ENCODE measurements at places on chromosomes 5 and 9. TPM values are rescaled to one million over a fixed set of nuclear protein-coding genes. Genes with fewer than 3 reads are reported as not detected.

FLT4 gene
- polyA plus RNA-seq: 12.6 TPM

INVS gene
- 5.8 TPM for polyA plus RNA-seq

BRD9 gene
- 26.2 TPM for polyA plus RNA-seq

EFNA5 gene
- 3.2 TPM for polyA plus RNA-seq

IZUMO3 gene
- not detected for polyA plus RNA-seq

SLC2A6 gene
- polyA plus RNA-seq: 8.4 TPM

SNCB gene
- 0.02 TPM for polyA plus RNA-seq

DNA sequence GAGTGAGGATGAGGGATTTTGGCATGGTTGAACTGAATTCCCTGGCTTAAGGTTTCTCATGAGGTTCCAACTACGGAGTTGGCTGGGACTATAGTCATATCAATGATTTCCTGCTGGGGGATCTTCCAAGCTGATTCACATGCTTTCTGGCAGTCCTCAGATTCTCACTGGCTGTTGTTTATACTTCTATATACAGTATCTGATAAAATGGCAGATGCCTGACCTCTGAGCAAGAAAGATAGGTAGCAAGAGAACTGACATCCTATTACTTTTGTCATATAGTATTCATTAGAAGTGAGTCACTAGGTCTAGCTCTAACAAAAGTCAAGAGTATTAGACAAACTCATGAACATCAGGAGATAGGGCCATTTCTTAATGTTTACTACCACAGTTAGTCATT lies 440.9 kb upstream of the EDIL3 start:
- H3K27me3 ChIP-seq: no peaks in the 10 kb centered on the region
- no peak for DNase-seq
- no peaks in the 10 kb centered on the region for H3K4me1 ChIP-seq
- no peak overlapping the region for H3K27ac ChIP-seq
- no peak overlapping the region for H3K4me3 ChIP-seq
- H3K36me3 ChIP-seq: no peaks in the 10 kb centered on the region

DNA sequence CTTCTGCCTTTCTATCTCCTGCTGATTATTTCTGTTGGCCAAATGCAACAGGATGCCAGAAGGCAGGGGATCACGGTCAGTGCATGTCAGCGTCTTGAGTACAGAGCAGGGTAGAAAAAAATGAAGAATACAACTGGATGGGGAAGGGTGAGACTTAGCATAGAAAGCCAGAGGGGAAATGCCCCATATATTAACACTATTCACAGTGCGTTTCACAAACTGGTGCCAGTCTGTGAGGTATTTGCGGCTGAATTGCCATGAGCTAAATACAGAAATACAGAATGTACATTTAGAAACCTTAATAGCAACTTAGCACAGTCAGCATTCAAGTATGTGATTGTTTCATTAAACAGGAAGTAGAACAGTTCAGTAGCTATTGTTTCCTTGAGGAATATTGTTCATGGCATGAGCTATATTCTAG lies 31.0 kb upstream of the SLC1A3 start:
- DNase-seq: peak; percentile 25
- no peak overlapping the region for H3K4me3 ChIP-seq
- H3K4me1 ChIP-seq: no peaks in the 10 kb centered on the region
- H3K27me3 ChIP-seq: no peaks in the 10 kb centered on the region

- DNase-seq: no peak
- H3K4me1 ChIP-seq: no peaks in the 10 kb centered on the region
- H3K27ac ChIP-seq: no peak overlapping the region
- no peak overlapping the region for H3K4me3 ChIP-seq
- H3K27me3 ChIP-seq: no peaks in the 10 kb centered on the region
- H3K36me3 ChIP-seq: no peaks in the 10 kb centered on the region
Measured at GRCh38 chr9:134301387-134302129, 24.7 kb upstream of the RXRA start.

- no peaks in the 10 kb centered on the region for H3K36me3 ChIP-seq
- DNase-seq: no peak
- no peak overlapping the region for H3K4me3 ChIP-seq
Measured at GRCh38 chr5:158212917-158213316, 354.0 kb upstream of the CLINT1 start.

- no peak overlapping the region for H3K4me3 ChIP-seq
- H3K36me3 ChIP-seq: peaks cover 5% of the 10 kb centered on the region
- H3K27ac ChIP-seq: no peak overlapping the region
Measured at GRCh38 chr9:70340572-70340971, 73.9 kb downstream of the KLF9 start.

GRCh38 chr5:67732921-67733320 lies 482.6 kb upstream of the PIK3R1 start:
- H3K27me3 ChIP-seq: no peaks in the 10 kb centered on the region
- H3K4me3 ChIP-seq: no peak overlapping the region

DNA sequence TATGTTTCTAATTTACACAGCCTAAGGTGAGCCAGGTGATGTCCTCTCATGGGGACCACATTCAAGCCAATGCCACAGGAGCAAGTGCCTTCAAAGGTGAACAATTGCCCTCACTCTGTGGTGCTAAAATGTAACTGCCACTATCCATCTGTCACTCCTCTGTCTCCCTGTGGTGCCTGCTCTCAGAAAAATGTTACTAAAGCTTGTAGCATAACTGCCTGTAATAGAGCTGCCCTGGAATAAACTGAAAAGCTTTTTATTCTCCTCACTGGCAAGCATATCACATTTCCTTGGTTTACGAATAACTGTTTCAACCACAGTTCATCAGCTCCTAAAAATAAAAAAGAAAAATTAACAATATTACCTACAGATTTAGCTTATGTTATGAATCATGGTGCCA lies 142.4 kb downstream of the ST8SIA4 start:
- no peaks in the 10 kb centered on the region for H3K4me1 ChIP-seq
- H3K27ac ChIP-seq: no peak overlapping the region
- H3K36me3 ChIP-seq: no peaks in the 10 kb centered on the region
- no peak overlapping the region for H3K4me3 ChIP-seq
- no peaks in the 10 kb centered on the region for H3K27me3 ChIP-seq
- DNase-seq: no peak

DNA sequence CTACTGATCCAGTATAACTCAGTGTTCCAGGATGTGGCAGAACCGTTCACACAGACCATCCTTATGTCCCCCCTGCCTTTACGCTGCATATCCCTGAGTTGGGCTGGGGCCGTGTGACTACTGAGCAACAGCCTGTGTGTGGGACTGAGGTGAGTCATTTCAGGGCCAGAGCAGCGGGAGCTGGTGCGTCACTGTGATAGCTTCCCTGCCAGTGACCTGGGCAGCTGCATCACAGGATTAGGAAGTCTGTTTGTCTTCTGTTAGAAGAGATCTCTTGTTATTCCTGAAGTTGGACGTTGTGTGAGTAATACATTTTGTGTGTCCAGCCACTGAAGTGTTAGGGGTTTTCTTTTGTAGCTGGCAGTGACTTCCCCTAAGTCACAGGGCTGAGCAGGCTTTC lies 35.6 kb downstream of the TPPP start:
- no peak overlapping the region for H3K4me3 ChIP-seq
- H3K36me3 ChIP-seq: peaks cover 43% of the 10 kb centered on the region
- DNase-seq: no peak
- no peaks in the 10 kb centered on the region for H3K4me1 ChIP-seq

DNA sequence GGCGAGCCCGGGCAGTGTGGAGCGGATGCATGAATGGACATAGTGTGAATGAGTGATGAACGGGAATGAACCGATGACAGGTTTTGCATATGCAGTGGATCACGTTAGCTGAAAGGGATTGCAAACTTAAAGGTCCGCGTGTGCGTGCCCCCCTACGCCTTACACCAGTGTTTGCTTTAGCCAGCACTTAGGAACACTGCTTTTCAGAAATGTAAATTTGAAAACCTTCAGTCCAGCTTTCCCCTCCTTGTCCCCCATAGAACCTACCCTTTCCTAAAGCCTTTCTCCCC lies 692 bp downstream of the PSAT1 start:
- no peak overlapping the region for H3K27ac ChIP-seq
- peaks cover 2% of the 10 kb centered on the region for H3K27me3 ChIP-seq
- peaks cover 4% of the 10 kb centered on the region for H3K4me1 ChIP-seq
- H3K36me3 ChIP-seq: no peaks in the 10 kb centered on the region
- peak overlapping the region; percentile 61 for H3K4me3 ChIP-seq

DNA sequence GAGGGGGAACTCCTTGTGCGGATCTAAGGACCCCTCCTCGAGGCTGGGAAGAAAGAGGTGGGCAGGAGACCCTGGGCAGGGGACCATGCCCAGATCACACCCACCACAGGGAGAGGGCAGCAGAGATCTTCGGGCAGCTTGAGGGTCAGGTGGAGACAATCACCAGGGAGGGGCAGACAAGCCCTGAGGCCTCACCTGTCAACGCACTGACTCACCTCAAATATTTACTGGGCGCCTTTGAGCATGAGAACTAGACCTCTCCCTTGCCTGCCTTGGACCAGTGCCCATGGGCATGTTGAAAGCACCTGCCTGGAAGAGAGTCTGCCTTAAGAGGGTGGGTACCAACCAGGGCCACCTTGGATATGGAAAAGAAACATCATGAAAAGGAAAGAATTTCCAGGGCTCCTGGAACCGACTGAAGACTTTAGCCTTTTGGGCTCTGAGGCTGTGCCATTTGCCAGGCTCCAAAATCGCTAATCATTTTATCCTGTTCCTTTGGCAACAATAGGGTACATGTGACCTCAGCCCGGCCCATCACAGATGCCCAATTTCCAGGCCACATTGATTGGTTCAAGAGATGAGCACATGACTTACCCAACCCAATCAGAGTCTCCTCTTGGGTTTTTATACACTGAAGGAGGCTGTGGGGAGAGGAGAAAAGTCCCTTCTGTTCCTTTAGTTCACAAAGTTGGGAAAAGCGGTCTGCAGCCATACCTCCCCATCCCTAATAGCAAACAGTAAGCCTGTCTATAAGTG lies 10.4 kb upstream of the SPINK4 start:
- peaks cover 9% of the 10 kb centered on the region for H3K27me3 ChIP-seq
- no peaks in the 10 kb centered on the region for H3K36me3 ChIP-seq
- H3K4me3 ChIP-seq: no peak overlapping the region

GRCh38 chr9:29290516-29290915 lies 1717.2 kb upstream of the C9orf72 start:
- no peaks in the 10 kb centered on the region for H3K36me3 ChIP-seq
- H3K27ac ChIP-seq: no peak overlapping the region
- H3K27me3 ChIP-seq: no peaks in the 10 kb centered on the region
- H3K4me1 ChIP-seq: no peaks in the 10 kb centered on the region

DNA sequence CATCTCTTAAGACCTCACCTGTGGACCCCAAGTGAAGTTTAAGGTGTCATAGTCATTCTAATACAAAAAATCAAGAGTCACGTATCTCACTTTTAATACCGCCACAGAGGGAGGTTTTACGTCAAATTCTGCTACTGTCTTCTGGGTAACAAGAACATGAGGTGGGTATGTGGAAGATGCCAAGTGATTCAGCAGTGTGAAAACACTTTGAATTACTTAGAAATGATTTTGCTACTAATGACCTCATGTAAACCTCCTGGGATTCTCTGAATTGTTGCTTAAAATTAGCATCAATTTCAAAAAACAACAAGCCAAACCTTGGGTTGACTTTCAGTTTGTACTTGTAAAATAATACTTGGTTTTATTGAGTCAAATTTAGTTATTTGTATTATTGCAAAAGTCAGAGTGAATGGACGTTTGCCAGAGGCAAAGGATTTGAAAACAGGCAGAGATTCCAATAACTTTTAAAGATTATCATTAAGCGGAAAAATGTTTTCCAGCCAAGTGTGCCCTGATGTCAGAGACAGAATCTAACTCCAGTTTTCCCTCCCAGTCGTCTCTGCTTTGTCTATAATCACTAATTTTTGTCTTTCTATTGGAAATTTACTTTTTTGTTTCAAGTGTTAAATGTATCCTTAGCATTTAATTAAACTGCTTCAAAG lies 8.8 kb downstream of the DMRT2 start:
- no peak overlapping the region for H3K27ac ChIP-seq
- peaks cover 52% of the 10 kb centered on the region for H3K27me3 ChIP-seq
- H3K36me3 ChIP-seq: no peaks in the 10 kb centered on the region
- no peak overlapping the region for H3K4me3 ChIP-seq
- DNase-seq: no peak
- no peaks in the 10 kb centered on the region for H3K4me1 ChIP-seq

GRCh38 chr5:109083937-109084336 lies 325.8 kb downstream of the PJA2 start:
- H3K4me1 ChIP-seq: no peaks in the 10 kb centered on the region
- no peak for DNase-seq
- no peaks in the 10 kb centered on the region for H3K27me3 ChIP-seq
- H3K27ac ChIP-seq: no peak overlapping the region

GRCh38 chr5:82142217-82142841 lies 135.8 kb downstream of the RPS23 start:
- H3K36me3 ChIP-seq: no peaks in the 10 kb centered on the region
- no peaks in the 10 kb centered on the region for H3K27me3 ChIP-seq
- no peak overlapping the region for H3K27ac ChIP-seq
- H3K4me3 ChIP-seq: no peak overlapping the region
- no peaks in the 10 kb centered on the region for H3K4me1 ChIP-seq

DNA sequence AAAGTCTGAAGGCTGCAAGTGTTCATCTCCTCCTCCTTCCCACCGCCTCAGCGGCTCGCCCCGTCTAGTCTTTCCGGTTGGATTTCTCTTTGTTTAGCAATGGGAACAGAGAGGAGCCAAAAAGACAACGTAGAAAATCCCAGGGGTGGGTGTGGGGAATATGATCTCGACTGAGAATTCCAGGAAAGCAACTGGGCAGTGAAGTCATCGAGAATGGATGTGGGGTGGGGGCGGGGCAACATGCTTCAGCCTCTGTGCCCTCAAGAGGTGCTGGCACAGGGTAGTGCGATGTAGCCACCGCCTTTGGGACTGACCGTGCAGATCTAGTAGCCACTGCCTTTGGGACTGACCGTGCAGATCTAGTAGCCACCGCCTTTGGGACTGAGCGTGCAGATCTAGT lies 12.9 kb downstream of the MSX2 start:
- no peak for DNase-seq
- peaks cover 59% of the 10 kb centered on the region for H3K27me3 ChIP-seq

DNA sequence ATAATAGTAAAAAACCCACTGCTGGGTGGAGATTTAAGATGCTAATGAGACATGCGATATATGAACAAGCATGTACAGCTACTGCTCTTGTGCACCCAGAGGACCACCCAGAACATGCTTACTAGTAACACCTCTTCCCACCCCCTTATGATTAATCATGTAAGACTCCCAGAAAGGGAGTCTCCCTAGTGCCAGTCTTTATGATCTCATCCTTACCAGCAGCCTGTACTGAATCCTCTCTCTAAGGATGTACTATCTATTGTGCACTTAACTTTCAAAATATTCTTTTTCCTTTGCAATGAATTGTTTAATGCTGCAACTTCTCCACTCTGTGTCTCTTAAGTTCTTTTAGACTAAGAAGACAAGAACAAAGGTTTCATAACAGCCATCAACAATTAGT lies 9.1 kb upstream of the MAT2B start:
- H3K27me3 ChIP-seq: no peaks in the 10 kb centered on the region
- no peak overlapping the region for H3K4me3 ChIP-seq
- no peak for DNase-seq
- peaks cover 4% of the 10 kb centered on the region for H3K36me3 ChIP-seq

GRCh38 chr9:111759762-111760639 lies 34.7 kb downstream of the SHOC1 start:
- DNase-seq: peak; percentile 90
- no peaks in the 10 kb centered on the region for H3K27me3 ChIP-seq
- no peaks in the 10 kb centered on the region for H3K36me3 ChIP-seq
- no peak overlapping the region for H3K27ac ChIP-seq
- H3K4me3 ChIP-seq: no peak overlapping the region
